ENCODE measurements at places on chromosomes 1 and 21. TPM values are rescaled to one million over a fixed set of nuclear protein-coding genes. Genes with fewer than 3 reads are reported as not detected.

LCA5L gene
- total RNA-seq = 2.2 TPM

C1QC gene
- 126 TPM for total RNA-seq

OR2T29 gene
- not detected for total RNA-seq

CHI3L2 gene
- 3.3 TPM for total RNA-seq

SNX7 gene
- total RNA-seq = 24.5 TPM

GATAD2B gene
- total RNA-seq = 59.6 TPM

CLCA4 gene
- total RNA-seq = not detected

PDPN gene
- 22.7 TPM for total RNA-seq

SLAMF7 gene
- 1.6 TPM for total RNA-seq

TCHHL1 gene
- total RNA-seq = not detected

KCNE1 gene
- 2.5 TPM for total RNA-seq

WDR64 gene
- total RNA-seq = not detected

ABCG1 gene
- 44.2 TPM for total RNA-seq

CBR1 gene
- total RNA-seq = 74.5 TPM

ANKRD65 gene
- 11.2 TPM for total RNA-seq

BGLAP gene
- 5.1 TPM for total RNA-seq

PCP4L1 gene
- total RNA-seq = 0.89 TPM

PDE9A gene
- total RNA-seq = 32.6 TPM

CD1B gene
- total RNA-seq = not detected

IL6R gene
- total RNA-seq = 26.6 TPM

TSACC gene
- not detected for total RNA-seq

TRAF3IP3 gene
- 8.3 TPM for total RNA-seq

CRTC2 gene
- 58.1 TPM for total RNA-seq
